GM03348 (cell line): ENCODE measurements at places on chromosomes 7 and 10.

DNA sequence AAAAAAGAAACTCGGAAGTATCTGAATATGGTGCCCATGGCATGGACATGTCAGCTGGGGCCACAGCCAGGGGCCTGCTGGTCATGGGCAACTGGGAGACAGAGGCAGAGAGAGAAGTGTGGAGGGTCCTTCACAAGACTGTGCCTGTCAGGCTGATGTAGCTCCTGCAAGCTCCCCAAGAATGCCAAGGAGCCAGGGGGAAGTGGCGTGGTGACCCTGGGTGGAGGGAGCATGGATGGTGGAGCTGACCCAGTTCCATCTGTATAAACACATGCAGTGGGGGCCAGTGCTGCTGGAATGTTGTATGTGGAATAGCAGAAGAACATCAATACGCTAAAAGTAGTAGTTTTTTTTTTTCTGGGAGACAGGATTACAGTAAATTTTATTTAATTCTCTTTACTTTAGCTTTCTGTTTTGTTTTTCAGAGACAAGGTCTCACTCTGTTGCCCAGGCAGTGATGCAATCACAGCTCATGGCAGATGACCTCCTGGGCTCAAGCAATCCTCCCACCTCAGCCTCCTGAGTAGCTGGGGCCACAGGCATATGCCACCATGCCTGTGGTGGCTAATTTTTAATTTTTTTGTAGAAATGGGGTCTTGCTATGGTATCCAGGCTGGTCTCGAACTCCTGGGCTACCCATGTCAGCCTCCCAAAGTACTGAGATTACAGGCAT is 10.5 kb upstream of the ZMIZ2 start:
- no peak for DNase-seq

DNA sequence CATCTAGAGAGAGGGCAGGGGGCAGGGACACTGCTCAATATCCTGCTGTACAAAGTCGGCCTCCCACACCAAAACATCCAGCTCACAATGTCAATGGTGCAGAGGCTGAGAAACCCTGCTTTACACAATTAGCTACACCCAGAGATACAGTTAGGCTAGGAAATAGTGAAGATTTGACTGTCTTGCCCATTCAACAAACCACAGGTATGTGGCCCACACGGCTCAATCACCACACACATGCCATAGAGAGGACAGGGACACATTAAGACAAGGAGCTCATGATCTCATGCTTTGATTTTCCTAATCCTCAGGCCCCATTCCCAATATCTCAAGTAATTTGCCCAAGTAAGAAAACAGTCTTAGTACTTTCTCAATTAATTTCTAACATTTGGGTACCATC is 110.4 kb downstream of the OSBPL3 start:
- peak; percentile 52 for DNase-seq

DNA sequence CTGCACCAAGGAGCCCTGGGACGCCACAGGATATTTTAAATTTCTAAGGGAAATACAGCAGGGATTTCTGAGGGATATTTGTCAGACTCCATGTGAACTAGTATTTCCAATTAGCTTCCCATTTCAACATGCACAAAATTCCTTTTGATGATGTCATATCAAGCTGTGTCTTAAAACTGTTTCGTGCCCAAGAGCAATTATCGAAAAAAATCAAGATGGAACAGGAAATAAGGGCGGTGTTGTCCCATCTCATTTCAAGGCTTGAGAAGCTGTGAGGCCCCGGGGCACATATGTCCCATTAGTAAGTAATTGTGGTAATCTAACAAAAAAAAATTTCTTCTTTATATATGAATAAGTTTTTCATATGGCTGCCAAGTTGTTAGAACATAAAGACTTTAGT is 47.4 kb downstream of the PPP1R17 start:
- peak; percentile 45 for DNase-seq

- DNase-seq, result no peak
Measured at GRCh38 chr7:38330039-38330438, 56.6 kb upstream of the TARP start.

- DNase-seq, result no peak
Measured at GRCh38 chr7:38873433-38873832, 35.6 kb downstream of the VPS41 start.

DNA sequence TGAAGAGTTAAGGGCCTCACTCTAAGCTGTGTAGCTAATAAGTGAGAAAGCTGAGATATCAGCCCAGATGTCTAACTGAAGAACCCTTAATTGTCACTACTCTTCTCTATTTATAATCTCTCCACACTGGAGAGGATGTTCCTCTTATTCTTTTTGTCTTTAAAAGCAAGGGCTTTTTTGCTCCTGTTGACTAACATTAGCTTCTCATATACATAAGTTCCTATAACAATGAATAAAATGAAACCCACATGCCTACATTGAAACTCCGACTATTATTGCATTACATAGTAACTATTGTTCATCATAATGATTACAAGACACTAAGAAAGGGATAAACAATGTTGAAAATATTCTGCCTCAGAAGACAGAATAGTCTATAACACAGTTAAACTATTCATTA is 67.1 kb downstream of the GNAT3 start:
- DNase-seq, result no peak

GRCh38 chr10:124732931-124733570 is 11.1 kb downstream of the FAM53B start:
- no peak for DNase-seq

DNA sequence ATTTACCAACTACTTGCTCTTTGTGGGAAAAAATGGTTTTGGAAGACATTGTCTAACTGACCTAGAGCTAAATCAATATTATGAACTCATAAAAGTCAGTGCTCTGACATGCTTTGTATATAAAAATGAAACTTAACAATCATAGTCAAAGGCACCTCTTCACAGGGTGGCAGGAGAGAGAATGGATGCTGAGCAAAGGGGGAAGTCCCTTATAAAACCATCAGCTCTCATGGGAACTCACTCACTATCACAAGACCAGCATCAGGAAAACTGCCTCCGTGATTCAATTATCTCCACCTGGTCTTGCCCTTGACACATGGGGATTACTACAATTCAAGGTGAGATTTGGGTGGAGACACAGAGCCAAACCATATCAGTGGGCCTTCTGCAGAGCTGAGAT is 417.6 kb upstream of the AUTS2 start:
- no peak for DNase-seq

GRCh38 chr10:75593692-75594556 is 162.5 kb downstream of the LRMDA start:
- no peak for DNase-seq

- no peak for DNase-seq
Measured at GRCh38 chr10:60795465-60796202, 17.4 kb downstream of the CDK1 start.

GRCh38 chr10:69329721-69330178 is 51.5 kb downstream of the HK1 start:
- DNase-seq, result no peak

DNA sequence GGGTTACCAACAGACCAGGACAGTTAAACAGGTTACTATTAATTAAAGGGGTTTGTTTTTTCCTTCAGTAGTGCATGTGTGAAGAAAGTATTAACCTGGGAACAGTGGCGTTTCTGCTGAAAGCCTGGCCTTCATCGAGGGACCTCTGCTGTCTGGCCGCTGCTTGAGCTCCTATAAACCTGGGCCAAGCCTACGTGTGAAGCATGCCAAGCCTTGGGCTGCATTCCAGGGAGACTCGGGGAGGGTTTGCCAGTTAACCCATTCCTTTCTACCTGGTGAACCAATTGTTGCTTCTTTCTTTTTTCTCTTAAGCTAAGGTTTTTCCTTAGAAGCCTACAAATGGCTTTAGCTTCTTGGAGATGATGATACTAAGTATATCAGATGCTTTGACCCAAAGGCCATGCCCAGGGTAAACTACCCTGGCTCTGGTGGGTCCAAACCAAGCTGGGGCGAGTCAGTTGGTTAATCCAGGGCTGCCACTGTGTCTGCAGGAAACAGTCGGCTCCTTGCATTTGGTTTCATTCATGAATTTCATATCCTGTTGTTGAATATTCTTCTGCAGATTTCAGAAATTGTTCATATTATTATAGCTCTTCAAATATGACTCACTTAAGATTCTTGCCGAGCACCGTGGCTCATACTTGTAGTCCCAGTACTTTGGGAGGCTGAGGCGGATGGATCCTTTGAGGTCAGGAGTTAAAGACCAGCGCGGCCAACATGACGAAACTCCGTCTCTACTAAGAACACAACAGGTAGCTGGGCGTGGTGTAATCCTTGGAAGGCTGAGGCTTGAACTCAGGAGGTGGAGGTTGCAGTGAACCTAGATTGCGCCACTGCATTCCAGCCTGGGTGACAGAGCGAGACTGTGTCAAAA is 23.8 kb downstream of the PFKP start:
- DNase-seq, result peak; percentile 65

- no peak for DNase-seq
Measured at GRCh38 chr7:157021071-157021870, 10.8 kb upstream of the MNX1 start.

DNA sequence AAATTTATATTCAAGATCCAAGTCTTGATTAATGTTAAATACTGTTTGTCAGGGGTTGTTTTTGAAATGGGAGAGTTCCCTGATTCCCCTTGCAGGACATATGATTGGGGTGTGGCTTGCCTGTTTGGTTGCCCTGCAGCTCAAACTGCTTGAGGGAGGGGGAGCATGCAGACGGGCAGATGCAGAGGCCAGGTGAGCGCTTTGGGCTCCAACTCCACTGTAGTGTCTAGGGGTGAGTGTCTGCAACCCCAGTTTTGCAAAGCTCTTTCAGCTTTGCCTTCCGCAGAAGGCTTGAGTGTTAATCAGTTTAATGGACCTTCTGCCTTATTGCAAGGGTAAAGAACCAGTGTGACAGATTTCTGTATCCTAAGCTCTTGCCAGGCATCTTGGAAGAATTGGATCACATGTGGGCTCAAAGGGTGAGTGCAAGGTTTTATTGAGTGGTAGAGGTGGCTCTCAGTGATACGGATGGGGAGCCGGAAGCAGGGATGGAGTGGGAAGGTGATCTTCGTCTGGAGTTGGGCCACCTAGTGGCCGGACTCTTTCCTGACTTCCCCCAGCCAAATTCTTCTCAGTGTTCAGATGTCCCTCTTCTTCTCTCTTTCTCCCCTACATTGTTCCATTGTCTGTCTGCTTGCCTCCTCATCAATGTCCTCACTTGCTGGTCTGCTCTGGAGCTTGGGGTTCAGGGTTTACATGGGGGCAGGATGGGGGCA is 479.7 kb downstream of the ATRNL1 start:
- DNase-seq, result no peak

DNA sequence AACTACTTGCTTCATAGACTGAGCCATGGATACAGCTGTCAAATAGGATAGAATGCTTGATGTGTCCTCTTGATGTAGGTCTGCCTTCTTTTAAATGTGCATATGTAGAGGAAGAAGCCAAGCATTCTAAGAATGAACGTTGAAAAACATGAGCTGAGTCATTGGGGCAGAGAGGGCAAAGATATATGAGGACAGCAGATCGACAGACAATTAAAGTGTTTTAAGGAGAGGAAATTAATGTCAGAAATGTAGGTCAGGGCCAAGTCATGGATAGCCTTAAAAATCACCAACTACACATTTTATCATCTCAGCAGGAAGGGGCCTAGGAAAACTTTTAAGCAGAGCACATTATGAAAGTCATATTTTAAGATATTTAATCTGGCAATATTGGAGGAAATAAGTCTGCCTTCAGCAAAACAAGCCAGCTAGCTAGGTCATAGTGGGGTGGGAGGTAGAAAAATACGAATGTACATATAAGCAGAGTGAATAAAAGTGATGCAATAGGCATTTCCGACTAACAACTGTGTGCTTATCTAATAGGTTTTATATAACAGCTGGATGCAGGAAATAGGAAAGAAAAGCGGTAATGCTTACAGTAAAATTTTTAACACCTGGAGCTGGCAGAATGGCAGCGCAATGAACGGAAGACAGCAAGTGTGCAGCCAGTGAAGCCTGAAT is 638.3 kb upstream of the TPK1 start:
- no peak for DNase-seq

GRCh38 chr7:138470391-138471157 is 10.5 kb downstream of the TRIM24 start:
- no peak for DNase-seq
